GM06990 (cell line): ENCODE measurements at places on chromosomes 2 and 18.

DNA sequence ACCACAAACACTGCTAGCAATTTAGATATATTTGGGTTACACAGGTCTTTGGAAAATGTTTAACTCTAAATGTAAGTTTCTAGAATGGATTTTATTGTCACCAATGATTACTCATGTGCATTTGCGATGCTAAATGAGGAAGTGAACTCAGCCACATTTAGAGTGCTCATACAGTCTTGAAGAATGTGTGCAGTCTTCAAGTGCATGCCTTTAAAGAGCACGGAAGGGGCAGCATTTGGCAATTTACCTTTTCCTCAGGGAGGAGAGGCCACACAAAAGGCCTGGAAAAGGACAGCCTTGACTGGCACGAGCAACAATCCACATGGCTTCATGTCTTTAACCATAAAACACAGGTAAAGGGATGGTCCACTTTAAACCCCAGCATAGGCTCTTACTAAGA is 78.5 kb upstream of the STK17B start:
- DNase-seq = no peak

DNA sequence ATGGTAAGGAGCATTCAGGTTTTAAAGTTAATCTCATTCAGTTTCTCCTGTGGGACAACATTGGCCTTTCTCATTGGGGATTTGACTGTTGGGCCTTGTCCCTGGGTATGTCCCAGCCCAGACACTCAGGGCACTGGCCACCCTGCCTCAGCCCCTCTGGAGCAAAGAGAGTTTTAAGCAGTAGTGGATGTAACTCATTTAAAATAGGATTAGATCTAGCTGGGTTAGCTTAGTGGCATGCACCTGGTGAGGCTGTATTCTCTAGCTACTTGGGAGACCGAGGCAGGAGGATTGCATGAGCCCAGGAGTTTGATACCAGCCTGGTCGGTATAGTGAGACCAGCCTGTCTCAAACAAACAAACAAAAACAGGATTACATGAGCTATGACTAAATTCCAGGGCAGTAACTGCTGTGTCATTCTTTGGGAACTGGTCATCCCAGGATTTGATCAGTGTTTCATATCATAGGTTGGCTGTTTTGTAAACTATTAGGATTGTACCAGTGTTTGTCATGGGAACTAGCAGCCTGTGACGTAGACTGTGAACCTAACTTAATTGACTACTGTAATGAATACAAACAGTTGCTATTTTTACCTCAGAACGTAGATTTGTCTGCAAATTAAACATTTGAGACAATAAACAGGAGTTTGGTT is 12.5 kb downstream of the INPP4A start:
- DNase-seq = no peak

GRCh38 chr2:2694746-2695145 is 363.7 kb upstream of the MYT1L start:
- no peak for DNase-seq

GRCh38 chr2:8382485-8382884 is 299.4 kb upstream of the ID2 start:
- DNase-seq = no peak

GRCh38 chr2:118177884-118178283 is 89.6 kb downstream of the INSIG2 start:
- no peak for DNase-seq

GRCh38 chr2:103121106-103121505 is 359.3 kb downstream of the TMEM182 start:
- DNase-seq = no peak

GRCh38 chr2:201127570-201127969 is 11.6 kb downstream of the CFLAR start:
- DNase-seq = no peak

- DNase-seq = no peak
Measured at GRCh38 chr2:64108666-64109241, 35.5 kb downstream of the PELI1 start.

- peak; percentile 28 for DNase-seq
Measured at GRCh38 chr18:58716060-58716756, 44.9 kb downstream of the MALT1 start.

DNA sequence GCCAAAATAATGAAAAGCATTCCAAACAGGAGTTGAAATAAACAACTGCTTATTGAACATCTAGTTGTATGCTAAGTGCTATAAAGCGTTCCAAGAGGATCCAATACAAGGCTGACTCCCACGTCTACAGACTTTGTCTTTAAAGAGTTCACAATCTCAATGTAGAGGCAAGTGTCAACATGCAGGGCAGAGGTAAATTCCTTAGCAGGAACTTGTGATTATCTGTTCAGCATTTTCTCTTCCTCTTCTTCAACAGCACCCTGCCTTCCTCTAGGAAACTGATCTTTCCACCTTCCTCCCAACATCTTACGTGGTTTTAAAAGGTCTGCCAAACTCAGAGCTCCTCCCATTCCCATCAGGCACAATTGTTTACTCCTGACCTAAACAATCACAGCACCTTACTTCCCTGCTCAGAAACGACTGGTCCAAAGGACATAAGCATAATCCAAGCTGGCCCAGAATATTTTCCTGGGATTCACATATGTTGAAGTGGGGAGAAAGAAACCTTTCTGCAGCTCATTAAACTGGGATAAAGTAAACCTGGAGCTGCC is 83.9 kb downstream of the ITSN2 start:
- DNase-seq = no peak

GRCh38 chr2:46502291-46502885 is 23.0 kb downstream of the TMEM247 start:
- DNase-seq = no peak

GRCh38 chr2:44932079-44932478 is 9.4 kb upstream of the SIX3 start:
- no peak for DNase-seq

DNA sequence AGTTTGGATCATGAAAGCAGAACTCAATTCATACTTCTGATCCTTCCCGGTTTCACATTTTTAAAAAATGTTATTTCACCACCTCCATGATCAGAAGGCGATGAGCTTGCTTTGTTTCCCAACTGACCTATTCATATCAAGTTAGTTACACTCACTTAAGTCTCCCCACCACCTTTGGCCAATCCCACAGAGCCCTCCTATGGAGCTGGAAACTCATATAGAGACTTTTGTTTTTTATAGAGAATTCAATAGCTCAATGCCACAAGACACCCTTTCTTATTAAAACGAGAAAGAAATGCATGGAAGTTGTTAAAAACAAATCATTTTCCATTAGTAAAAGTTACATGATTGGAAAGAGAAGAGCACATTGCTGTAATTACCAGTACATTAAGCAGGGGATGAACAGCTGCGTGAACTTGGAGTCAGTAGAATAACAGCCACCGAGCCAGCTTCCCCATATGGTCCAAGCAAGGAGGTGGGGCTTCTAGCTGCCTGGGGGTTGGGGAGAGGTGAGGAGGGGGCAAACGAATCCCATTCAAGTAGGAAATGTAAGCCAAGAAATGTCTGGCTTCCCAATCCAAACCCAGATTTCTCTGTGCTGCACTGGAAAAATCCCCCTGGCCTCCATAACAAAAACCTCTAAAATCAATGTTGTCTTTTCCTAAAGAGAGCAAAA is 614.5 kb downstream of the IRS1 start:
- DNase-seq = no peak

DNA sequence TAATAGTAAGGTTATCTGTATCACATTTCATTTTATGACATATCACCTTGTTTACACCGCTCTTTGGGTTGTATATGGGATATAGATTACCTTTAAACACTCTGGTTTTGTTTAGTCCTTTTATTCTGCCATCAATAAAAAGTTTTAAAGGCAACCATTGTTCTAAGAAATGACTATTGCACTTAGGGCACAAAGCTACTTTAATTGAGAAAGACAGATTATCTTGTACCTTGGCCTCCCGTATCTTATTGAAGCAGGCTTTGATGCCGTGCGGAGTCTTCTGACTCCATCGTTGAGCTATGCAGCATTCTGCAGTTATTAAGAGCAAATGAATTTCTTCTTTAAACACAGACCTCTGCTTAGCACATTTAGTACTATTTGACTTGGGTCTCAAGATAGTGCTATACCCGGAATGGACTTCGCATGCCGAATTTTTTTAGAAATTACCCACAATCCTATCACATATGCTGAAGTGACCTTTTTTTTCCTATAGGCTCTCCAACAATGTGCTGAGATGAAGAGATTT is 16.7 kb downstream of the PKDCC start:
- DNase-seq = no peak

- no peak for DNase-seq
Measured at GRCh38 chr2:151192681-151193080, 69.0 kb downstream of the RBM43 start.

GRCh38 chr18:22417496-22418188 is at the start of gene CTAGE1:
Gene CTAGE1, minus strand, starts transcription at chr18:22417915. Its CDS starts 104 bp downstream, at chr18:22417811.
- DNase-seq = no peak

DNA sequence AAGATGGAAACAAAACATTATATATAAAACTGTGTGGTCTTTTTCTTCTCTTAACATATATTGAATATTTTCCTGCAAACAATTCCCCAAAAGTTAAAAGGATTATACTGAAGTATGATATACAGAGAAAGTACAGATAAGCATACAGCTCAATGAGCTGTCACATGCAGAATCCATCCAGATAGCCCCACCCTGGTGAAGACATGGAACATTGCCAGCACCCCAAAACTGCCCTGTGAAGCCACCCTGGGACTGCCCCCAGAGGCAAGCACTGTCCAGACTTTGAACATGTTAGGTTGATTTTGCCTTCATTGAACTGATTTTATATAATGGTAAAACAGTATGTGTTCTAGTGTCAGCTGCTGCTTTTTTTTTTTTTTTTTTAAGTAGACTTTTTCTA is 112.3 kb upstream of the IL1R2 start:
- no peak for DNase-seq

DNA sequence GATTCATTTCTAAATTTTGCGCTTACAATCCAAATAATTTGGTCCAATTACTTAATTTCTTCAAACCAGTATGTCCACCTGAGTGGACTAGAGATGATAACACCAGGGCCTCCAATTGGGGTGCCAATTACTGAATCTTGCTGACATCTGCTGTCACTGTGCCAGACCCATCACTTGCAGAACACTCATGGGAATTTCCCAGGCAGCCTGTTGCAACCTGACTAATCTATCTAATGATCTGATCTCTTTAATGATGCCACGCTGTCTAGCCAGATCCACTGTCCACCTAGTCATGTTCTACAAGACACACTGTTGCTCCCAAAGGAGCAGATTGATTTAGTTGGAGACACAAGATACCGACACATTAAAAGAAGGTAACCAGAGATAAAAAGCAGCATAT is 11.8 kb upstream of the LRP1B start:
- DNase-seq = no peak

DNA sequence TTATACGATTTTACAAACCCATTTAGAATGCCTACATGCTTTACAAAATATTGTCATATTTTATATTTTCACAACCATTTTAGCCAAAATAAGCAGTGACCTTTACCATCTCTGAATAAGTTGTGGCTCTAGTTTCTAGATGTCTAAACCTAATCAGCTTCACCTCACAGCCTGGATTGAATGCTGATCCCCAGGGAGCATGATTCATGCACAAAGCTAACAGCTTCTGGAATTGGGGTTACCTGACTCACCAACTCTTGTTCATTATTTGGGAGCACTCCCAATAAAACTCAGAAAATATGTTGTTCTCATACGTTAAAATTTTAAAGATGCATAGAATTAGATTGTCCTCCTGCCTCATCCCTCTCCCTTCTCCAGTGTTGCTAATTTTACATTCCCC is 611.7 kb upstream of the NETO1 start:
- no peak for DNase-seq

- DNase-seq = no peak
Measured at GRCh38 chr2:238947243-238947760, 99.4 kb downstream of the TWIST2 start.

DNA sequence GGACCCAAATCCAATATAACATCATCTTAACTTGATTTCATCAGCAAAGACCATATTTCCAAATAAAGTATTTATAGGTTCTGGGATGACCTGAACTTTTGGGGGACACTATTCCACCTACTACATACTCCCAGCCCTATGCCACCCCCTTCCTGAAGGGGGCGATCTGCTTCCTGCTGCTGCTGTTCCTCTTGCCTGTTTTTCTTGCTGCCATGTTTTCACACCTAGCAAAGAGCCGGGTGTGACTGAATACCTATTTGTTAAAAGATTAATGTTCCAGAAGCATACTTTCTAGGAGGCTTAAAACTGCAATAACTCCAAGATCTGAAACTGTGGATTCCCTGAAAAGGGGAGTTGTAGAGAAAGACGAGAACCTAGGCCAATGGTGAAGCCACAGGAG is 89.7 kb downstream of the ICOS start:
- no peak for DNase-seq

GRCh38 chr2:159516241-159516758 is 100.0 kb downstream of the BAZ2B start:
- DNase-seq = peak; percentile 39

DNA sequence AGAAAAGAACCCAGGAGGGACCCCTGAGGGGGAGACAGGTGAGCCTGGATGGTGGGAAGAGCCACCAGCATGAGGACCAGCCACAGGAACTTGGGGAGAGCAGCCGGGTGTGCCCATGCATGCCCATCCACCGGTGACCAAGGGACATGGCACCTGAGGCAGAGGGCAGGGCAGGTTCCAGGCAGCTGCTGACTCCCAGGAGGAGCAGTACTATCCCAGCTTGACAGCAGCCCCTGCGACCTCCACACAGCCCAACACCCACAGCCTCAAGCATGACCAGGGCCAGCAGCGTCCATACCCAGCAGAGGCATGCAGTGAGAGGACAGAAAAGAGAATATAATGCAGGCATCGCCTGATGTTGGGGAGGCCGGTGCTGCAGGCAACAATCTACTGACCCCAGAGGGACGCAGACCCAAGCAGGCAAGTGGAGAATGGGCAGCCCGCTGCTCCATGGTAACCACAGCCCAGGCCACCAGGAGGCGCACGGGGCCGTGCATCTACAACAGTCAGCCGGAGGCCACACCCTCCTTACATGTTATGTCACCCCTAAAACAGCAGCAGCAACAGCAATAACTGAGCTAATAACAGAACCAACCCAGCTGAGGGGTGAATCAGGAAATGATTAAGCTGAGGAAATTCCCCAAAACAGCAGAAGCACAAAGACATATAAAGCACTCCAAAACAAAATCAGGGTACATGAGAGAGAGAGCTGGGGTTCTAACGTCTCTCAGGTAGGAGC is 44.1 kb downstream of the ANKMY1 start:
- DNase-seq = peak; percentile 85

- peak; percentile 37 for DNase-seq
Measured at GRCh38 chr2:36530178-36530982, 67.6 kb downstream of the FEZ2 start.

DNA sequence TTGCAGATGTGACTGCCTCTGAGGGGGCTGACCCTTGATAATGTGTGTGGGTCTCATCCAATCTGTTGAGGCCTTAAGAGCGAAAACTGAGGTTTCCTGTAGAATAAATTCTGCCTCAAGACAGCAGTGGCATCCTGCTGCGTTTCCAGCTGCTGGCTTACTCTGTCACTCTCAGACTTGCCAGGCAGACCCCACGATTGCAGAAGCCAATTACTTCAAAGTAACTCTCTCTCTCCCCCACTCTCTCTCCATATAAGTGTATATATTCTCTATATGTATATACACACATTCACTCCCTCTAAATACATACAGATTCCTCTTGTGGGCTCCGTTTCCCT is 152.5 kb upstream of the ALKAL2 start:
- DNase-seq = no peak

DNA sequence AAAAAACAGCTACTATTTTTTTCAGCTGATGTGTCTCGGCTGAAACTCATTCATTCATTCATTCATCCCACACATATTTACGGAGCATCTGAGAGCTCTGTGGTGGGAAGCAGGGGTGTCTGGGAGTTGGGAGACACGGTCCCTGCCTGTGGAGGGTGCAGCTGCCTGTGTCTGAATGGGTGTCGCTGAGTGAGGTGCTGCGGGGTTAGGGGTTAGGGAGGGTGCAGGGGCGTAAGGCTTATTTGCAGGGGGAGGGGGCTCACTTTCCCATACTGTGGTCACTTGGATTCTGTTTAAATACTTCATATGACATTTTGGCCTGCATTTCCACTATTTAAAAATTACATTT is 89.4 kb upstream of the ASB18 start:
- DNase-seq = no peak
